ENCODE measurements at places on chromosomes 6 and 20. TPM values are rescaled to one million over a fixed set of nuclear protein-coding genes. Genes with fewer than 3 reads are reported as not detected.
A peak's percentile ranks its signal among the peaks of the same experiment; 100 is the strongest.

Gene CCM2L
- 18.8 TPM for total RNA-seq

Gene NKAIN2
- total RNA-seq: 0.12 TPM

Gene RSPH9
- 2.6 TPM for total RNA-seq

Gene IDH3B
- 64.7 TPM for total RNA-seq

Gene OR12D3
- not detected for total RNA-seq

Gene SLC26A8
- total RNA-seq: 1.2 TPM

Gene UFL1
- total RNA-seq: 20.7 TPM

Gene DDRGK1
- 89.8 TPM for total RNA-seq

Gene APOBEC2
- total RNA-seq: 0.65 TPM

Gene TSBP1
- not detected for total RNA-seq

Gene RIMS1
- total RNA-seq: 3.8 TPM

Gene TREML1
- total RNA-seq: 2.0 TPM

Gene ZNF311
- total RNA-seq: 1.6 TPM

- DNase-seq: no peak
Observed at GRCh38 chr20:42979720-42980119, 210.0 kb downstream of the PTPRT start.

DNA sequence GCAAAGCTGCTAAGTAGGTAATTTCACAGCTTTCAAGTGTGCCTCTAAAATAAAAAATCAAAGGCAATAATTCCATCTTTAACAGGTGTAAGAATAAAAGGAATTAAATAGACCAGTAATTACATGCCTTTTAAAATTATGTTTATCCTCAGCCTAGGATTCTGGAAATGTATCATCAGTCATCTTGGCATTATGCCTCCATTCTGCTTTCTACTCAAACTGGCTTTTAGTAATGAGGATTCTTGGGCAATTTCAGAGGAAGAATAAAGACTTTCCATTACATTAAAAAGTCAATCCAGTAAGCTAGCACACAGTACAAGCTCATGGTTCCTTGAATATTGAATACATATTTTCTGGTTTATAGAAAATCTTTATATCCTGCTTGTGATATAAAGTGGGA is 44.7 kb downstream of the GSTA2 start:
- no peak for DNase-seq

DNA sequence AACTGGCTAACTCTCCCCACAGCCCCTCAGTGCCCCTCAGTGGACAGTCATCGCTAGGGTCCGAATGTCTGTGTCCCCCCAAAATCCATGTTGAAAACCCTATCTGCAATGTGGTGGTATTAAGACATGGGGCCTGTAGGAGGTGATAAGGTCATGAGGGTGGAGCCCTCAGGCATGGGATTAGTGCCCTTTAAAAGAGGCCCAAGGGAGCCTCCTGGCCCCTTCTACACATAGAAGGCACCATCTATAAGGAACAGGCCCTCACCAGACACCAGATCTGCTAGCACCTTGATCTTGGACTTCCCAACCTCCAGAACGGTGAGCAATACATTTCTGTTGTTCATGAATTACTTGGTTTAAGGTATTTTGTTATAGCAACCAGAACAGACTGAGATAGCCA is 6.7 kb upstream of the TRAF3IP2 start:
- no peak for DNase-seq

- peak; percentile 66 for DNase-seq
Observed at GRCh38 chr6:144150710-144151657, 667 bp downstream of the STX11 start.

- peak; percentile 44 for DNase-seq
Observed at GRCh38 chr6:68575765-68576439, 59.2 kb upstream of the ADGRB3 start.

DNA sequence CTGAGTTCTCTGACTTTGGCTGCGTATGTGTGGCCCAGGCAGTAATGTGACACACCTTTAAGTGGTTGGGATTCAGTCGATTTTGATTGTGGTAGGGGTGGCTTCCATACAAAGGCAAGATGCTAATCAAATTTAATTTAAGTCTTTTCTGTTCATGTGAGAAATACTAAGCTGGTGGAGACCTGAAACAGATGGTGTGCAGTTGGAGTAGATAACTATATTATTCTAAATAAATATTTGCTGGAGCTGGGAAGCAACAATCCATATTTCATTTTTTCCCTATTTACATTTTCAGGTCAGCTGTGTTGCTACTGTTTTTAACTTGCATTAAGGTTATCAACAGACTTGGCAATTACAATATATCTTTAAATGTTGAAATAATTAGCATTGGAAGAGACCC is 67.4 kb upstream of the C20orf144 start:
- no peak for DNase-seq

DNA sequence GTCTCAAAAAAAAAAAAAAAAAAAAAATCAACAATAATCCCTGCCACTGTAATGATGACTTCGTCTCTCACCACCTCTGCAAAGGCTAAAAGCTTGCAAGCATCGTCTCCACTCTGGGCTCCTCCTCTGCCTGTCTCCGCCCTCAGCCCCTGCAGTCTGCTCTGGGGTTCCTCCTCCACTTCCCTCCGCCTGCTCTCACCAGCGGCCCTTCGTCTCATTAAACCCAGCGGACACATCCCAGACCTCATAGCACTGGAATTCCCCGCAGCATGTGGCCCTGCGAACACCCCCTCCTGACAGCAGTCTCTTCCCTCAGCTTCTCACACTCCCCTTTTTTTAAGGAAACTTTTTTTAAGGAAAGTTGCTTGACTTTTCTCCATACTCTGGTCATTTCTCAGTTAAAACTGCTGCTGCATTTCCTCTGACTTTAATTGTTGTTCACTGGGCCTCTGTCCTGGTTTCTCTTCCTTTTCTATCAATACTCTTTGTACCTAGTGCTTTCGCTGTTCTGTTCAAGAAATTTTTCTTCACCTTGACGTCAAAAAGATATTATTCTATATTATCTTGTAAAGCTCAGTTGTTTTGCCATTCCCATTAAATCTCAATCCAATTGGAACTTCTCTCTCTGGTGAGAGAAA is 70.9 kb upstream of the PLEKHG1 start:
- no peak for DNase-seq

DNA sequence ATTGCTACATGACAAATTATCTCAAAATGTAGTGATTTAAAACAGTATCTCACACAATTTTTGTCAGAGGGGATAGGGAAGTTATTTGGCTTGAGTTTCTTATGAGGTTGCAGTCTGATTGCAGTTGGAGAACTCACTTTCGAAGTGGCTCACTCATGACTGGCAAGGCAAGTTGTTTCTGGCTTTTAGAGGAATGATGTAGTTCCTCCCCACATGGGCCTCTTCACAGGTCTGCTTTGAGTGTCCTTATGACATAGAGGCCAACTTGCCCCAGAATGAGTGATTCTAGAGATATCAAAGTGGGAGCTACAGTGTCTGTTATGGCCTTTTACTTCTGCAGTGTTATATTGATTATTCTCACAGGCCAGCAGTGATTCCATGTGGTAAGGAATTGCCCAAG is 6.1 kb downstream of the DOP1A start:
- DNase-seq: no peak

DNA sequence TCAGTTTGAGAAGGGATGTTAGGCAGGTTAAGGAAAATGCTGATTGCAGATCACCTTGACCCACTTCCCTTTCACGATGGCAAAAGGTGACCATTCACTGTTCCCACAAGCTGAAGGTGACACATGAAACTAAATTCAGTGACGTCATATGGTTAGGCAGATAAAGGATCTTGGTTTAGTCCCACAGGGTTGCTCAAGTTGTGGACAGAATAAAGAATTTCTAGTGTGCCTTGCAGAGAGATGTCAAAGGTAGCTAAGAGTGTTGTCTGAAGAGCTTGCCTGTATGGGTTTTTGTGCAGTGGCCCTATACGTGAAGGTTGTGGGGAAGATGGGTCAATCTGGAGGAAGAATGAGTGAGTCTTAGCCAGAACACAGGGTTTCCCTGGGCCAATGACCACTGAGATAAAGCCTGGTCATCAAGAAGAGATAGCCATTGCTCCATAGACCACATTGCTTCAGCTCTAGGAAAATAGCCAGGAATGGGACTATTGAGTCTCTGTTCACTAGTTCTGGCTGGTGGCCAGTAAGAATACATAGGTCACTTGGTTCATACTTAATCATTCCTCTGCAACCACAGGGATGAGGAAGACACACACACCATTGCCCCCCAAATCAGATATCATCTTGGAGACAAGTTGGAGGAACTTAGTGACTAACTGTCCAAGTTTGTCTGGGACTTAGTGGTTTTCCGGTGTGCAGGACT is 148.5 kb upstream of the ATXN1 start:
- no peak for DNase-seq

DNA sequence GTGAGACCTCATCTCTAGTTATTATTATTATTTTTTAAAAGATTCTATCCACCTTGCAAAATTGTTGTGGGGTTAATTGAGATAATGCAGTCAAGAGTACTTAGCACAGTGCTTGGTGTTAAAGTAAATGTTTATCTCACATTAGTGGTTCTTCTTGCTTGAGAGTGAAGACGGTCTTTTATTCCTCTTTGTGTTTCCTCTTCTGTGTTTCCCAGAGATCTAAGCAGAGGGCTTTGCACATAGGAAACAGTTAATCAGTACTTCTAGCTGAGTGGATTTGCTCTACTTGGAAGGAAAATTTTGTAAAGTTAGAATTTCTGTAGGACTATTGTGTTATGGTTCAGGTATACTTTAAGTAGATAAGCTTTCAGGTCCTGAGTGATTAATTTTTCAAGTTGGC is 3.5 kb downstream of the ARMC2 start:
- no peak for DNase-seq

- no peak for DNase-seq
Observed at GRCh38 chr20:54491506-54491905, 16.1 kb downstream of the DOK5 start.

GRCh38 chr6:90131614-90132423 is 164.8 kb downstream of the BACH2 start:
- no peak for DNase-seq

DNA sequence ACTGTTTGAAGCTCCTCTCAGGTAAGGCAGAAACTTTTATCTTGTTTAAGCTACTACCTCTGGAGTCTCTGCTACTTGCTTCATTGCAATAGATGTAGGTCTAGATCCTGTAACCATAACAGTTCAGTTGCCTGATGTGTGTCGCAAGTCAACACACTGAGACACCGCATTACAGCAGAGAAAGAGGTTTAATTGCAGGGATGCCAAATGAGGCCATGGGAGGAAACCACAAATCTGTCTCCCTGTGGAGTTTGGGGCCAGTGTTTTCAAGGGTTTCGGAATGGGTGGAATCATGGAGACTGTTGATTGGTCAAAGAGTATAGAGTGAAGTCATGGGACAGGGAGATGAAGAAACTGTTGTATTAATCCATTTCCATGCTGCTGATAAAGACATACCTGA is 57.1 kb upstream of the RBM24 start:
- DNase-seq: no peak

DNA sequence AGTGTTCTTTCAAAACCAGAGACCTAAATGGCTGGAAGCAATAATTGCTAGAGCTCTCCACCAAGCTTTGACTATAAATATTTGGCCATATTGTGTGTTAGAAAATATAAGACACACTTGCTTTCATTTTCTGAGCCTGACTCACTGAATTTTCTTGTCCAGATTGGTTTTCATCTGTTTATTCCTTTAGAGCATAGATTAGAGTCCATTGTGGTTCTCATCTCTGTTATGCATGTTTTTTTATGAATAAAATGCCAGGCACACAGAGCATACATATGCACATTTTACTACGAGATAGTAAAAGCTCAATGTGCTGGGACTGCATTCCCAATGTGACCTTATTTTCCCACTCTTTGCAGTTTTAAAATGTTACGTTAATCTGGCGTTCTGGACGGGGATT is 115.3 kb upstream of the MLIP start:
- DNase-seq: no peak

DNA sequence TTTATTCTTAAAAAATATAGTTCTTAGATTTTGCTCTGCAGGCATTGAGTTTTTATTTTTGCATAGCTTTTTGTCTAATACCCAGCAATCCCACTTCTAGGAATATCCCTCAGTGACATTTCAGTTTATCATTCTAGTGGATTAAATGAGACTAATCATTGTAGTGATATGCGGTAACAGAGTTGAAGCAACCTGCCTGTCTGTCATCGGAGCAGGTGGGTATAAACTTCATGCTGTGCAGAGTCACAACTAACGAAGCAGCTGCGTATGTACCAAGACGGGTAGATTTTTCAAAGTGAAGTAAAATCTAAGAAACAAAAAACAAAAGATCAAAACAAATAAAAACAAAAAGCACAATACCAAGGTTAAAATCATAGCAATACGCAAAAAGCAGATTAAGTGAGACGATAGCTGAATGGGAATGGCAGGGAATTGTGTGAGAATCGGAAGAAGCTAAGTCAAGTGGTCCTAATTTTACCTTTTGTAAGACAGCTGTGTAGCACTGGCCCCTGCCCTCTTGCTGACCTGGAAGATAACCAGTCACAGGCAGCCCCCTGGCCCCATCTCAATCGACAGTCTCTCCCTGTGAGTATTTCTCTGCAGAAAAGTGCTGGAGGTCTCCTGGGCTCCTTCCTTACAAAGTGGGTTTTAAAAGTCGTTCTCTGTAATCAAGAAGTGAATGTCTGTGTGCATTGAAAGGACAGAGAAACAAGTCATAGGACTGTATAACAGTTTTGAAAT is 169.2 kb downstream of the OR2B2 start:
- no peak for DNase-seq

DNA sequence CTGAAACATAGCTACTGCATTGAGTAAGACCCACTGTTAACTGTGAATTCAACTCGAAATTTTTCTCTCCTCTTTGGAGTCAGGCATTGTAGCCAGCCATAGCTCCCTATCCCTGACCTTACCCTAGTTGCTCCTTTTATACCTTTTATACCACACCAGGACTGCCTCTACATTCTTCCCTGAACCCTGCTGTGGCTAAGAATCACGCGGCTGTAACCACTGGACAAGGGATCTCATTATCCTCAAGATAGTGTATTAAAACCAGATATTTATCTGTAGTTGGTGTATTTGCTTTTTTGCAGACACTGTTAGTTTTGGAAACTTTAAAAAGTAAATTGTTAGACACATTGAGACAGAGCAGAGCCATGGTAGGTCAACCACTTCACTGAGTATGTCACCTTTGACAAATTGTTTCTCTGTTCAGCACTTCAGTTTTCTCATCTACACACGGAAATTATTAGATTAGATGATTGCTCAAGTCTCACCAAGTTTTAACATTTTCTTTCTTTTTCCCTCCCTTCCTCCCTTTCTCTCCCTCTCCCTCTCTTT is 171.9 kb upstream of the PRND start:
- DNase-seq: no peak

GRCh38 chr6:53983301-53983700 is 127.9 kb upstream of the MLIP start:
- DNase-seq: no peak

DNA sequence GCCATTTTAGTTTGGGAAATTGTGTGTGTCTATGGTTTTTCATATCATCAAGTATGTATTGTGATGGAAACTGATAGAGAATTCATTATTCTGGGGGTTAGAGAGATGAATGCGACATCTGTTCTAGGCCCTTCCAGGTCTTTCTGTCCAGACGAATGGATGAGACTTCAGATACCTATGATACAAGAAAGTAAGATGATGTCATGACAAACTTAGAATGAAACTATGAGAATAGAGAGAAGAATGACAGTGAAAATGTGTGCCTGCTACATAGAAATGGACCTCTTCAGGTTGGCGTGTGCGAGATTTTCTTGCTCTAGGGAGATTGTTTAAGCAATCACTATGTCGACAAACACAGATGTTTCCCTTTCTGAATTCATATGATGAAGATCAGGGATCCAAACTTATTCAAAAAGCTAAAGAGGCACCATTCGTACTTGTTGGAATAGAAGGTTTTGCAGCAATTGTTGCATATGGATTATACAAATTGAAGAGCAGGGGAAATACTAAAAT is 76.1 kb downstream of the SCAND1 start:
- no peak for DNase-seq

Measured in lower lobe of right lung (tissue), 2 donors.